ENCODE measurements at places on chromosomes 5 and 9. TPM values are rescaled to one million over a fixed set of nuclear protein-coding genes. Genes with fewer than 3 reads are reported as not detected.

GRCh38 chr5:122112063-122112462 is 17.3 kb upstream of the ZNF474 start:
- DNase-seq = no peak

GRCh38 chr9:101462558-101462957 is 27.0 kb upstream of the ALDOB start:
- no peak for DNase-seq

DNA sequence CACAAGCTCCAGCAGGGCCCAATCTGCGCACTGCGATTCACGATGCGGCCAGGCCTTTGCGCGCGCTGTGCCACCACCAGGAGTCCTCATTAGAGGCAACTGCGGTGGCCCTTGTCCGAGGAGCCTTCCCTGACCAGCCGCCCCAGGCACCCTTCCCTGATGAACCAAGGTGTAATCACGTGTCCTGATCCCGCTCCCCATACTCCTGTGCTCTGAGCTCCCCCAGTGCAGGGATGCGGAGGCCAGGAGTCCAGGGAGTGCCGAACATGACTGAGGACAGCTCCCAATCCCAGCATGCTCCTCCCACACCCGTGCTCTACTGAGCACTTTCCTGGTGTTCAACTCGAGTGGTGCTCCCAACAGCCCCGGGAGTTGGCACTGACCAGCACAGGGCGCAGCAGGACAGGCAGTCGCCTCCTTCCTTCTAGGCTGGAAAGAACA is 134.8 kb downstream of the ZNF354C start:
- peak; percentile 24 for DNase-seq

GRCh38 chr9:83625178-83625577 is 2.2 kb downstream of the IDNK start:
- no peak for DNase-seq

GRCh38 chr9:129994882-129995281 is 48.1 kb downstream of the FNBP1 start:
- DNase-seq = no peak

DNA sequence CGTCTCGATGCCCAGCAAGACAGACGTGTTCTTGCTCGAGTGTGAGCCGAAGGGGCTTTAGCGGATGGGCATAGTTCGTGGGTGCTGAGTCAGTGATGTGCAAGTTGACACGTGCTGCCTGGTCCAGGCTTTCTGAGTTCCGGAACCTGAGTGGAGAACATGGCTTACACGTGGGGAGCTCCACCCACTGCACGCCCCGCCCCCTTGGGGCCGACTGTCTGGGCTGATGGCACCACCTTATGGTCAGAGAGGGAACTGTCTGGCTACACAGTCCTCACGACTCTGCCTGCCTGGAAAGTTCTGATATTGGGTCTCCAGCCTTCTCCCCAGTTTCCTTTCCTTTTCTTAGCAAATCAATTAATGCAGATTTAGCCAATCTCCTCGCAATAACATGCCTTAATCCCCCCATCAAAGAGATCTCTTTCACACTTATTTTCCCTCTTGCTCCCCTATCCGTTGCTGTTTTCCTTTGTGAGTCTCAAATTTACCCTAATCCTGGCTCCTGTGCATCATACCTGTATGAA is 3.8 kb upstream of the STC2 start:
- DNase-seq = peak; percentile 90

GRCh38 chr5:6765612-6766525 is 52.6 kb downstream of the TENT4A start:
- peak; percentile 63 for DNase-seq

GRCh38 chr5:128126241-128126640 is 42.7 kb downstream of the SLC12A2 start:
- DNase-seq = no peak

DNA sequence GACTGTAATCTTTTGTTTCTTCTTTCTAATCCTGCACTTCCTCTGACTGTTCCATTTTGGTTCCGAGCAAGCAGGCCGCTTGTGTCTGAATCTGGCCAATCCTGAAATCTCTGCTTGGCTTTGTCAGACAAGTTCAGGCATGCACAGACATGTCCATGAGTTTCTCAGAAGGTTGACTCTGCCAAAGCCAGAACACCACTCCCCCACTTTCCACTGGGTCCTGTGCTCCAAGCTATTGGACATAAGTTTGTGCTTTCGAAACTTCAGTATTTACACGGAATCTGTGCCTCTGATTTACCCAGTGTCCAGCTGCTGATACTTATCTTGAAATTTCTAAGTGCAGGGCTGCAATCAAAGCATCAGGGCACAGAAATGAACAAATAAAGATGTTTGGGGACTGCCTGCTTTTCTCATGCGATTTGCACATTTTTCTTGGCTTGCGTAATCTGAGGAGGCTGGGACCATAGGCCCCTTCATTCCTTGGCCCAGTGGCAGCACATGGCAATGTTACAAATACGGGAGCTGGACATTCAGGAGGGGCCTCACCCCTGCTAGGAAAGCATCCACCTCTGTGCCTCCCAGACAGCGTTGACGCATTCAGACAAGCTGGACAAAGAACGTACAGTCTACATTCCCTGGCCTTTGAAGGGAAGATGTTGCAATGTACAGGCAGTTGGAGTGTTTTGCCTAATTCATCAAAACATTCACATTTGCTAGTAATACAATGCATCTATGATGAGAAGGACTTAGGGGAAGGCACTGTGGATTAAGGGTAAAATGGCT is 209.2 kb upstream of the PAPPA start:
- peak; percentile 69 for DNase-seq

DNA sequence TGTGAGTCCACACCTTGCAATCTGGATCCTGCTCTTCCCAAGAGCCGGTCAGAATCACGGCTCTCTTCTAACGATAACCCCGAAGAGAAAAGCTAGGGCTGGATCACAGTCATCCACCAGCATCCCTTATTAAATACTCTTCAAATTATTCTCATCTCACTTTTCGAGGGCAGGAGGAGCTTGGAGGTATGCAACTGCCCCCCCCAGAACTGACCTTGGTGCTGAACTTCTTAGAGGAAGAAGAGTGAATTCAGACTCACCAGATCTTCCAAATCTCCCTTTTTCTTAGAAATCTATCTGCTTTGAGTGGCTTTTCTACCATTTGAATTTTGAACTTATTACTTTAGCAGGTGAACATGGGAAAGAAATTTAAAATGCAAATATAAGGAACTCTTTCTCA is 75.7 kb downstream of the MED10 start:
- DNase-seq = no peak

DNA sequence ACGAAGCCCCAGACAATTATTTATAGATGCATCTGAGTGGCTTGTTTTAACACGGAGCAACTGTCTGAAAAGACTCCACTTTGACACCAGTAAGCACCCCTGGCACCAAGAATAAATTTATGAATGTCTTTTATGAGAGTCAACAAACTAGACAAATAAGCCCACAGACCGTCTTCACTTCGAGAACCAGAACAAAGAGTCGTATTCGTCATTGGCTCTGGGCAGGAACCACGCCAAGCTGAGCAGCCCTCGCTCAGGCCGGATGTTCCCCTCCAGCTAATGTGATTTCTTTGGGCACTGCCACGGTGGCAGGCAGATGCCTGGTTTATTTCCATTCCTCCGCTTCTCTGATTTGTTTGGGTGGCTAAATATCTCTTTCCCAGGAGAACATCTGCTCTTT is 91.9 kb upstream of the STC2 start:
- no peak for DNase-seq

DNA sequence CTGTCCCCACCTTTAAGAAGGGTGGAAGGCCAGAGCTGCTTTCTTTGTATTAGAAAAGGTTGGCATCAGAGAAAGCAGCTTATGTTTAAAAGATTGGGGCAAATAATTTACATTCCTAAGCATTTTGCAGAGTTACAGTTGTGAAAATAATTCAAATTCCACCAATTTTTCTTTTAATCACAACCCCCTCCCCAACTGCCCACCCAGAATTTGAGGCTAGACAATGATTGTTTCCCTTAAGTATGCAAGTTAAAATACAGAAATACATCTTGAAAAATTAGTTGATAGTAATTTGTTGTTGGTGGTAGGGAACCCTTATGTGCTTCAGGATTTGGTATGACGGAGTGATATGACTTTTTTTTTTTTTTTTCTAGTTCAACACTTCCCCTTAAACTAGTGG is 133.0 kb downstream of the ZSWIM6 start:
- DNase-seq = no peak

GRCh38 chr9:79301551-79302391 is 270.0 kb upstream of the TLE4 start:
- DNase-seq = no peak

DNA sequence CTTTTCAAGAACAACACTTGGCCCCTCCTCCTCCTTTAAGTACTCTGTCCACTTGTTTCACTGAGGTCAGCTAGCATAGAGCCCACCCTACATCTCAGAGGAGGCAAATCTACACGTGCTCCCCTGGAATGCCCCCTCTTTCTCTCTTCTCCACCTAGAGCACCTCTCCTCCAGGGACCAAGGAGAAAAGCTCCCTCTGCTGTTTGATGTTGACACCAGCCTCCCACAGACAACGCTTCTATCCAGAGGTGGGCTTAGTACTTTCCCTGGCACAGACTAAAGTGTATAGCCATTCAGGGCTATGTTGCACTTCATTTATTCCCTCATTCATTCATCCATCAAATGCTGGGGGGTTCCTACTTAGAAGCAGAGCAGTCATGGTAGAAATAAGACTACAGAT is 68.2 kb upstream of the TAF1L start:
- no peak for DNase-seq

GRCh38 chr9:129489838-129490582 is 130.9 kb downstream of the C9orf50 start:
- DNase-seq = no peak

DNA sequence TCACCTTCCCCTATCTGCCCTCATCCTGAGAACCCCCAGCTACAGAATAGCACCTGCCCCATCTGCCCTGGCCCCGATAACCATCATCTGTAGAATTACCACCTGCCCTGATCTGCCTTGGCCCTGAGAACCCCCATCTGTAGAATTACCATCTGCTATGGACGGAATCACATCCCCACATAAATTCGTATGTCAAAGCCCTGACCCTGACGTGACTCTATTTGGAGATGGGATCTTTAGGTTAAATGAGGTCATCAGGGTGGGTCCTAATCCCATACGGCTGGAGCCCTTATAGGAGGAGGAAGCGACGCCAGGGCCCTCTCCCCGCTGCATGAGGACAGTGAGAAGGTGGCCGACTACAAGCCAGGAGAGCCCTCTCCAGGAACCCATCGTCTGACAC is 32.6 kb downstream of the SARDH start:
- no peak for DNase-seq

DNA sequence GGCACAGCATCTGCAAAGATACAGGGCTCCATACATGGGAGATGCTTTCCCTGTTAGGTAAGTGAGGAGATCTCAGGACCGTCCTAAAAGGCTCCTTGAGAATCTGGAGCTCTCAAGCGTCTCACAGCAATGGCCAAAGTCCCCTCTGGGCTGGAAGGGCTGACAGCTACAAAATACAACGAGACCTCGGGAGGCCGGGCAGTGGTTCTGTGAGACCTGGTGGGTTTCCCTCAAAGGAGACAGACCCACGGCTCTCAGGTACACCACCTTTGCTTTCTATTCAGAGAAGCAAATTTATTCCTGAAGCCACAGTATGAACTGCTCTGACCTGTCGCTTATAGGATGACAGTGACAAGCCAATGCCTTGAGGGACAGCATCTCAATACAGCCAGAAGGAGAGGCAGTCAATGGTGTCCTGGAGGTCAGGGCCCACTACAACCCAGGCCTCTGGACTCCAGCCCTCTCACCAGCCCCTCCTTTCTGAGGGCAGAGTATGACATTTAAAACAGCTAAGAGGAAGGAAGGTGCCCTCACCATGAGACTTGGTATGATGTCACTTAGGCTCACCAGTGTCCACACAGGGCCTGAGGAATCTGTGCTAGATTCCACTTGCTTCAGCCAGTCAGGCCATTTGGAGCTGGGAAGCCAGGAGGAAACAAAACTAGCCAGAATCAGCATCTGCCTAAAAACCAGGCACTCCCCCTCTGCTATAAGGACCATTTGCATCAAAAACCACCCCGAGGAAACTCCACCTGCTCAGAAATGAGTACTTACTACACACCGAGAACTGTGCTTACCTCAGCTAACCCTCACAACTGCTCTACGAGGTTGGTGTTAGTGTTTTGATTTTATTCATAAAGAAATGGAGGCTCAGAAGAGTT is 86.5 kb upstream of the FSTL4 start:
- DNase-seq = no peak

- DNase-seq = no peak
Observed at GRCh38 chr9:37031902-37032301, 2.2 kb downstream of the PAX5 start.

GRCh38 chr9:132880324-132880661 is 1.6 kb downstream of the SPACA9 start:
- DNase-seq = no peak

GRCh38 chr5:1795931-1796330 is 3.7 kb downstream of the MRPL36 start:
- no peak for DNase-seq

GRCh38 chr9:87587356-87587745 is 89.7 kb downstream of the DAPK1 start:
- DNase-seq = no peak

GRCh38 chr9:69421908-69422801 is 97.1 kb downstream of the ENTREP1 start:
- DNase-seq = peak; percentile 33

DNA sequence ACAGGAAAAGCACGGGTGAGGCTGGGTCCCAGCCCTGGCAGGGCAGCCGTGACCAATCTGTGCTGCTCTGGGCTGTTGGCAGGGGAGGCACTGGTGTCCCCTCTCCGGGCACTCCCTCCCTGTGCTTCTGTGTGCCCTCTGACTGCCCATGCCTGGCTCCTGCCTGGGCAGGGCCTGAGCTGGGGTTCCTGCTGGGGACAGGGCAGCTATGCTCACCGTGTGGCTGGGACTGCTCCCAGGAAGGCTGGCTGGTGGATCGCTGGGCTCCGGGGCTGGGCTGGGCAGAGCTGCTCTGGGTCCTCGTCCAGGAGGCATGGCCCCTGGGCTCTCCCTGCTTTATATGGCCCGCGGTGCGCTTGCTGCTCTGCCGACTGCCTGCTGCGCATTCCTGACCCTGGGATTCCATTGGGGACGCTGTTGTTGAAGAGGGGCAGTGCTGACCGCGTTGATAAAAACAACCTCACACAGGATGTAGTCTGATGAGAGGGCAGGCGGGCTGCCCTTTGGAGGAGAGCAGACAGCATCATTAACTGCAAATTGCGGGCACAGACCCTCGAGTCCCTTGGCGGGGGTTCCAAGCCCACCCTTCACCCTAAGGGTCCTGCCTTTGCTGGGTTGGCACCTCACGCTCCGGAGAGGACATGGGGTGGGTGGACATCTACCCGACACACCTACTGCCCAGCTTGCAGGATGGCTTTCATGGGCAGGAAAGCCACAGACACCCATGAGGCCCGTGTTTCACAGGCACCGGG is 955 bp downstream of the QRFP start:
- no peak for DNase-seq

The MSH3 gene
- 15.9 TPM for total RNA-seq

The C9orf153 gene
- total RNA-seq = not detected

The ARL10 gene
- total RNA-seq = 2.3 TPM

The SMAD5 gene
- total RNA-seq = 141 TPM

The PDCD1LG2 gene
- not detected for total RNA-seq

The WNT8A gene
- not detected for total RNA-seq

The OMD gene
- total RNA-seq = not detected

The EGR1 gene
- total RNA-seq = 83.7 TPM

The GPR150 gene
- 0.21 TPM for total RNA-seq

The RGMB gene
- total RNA-seq = 16.4 TPM

Measured in Caco-2 (cell line).